ENCODE measurements at places on chromosomes 7 and 10.

DNA sequence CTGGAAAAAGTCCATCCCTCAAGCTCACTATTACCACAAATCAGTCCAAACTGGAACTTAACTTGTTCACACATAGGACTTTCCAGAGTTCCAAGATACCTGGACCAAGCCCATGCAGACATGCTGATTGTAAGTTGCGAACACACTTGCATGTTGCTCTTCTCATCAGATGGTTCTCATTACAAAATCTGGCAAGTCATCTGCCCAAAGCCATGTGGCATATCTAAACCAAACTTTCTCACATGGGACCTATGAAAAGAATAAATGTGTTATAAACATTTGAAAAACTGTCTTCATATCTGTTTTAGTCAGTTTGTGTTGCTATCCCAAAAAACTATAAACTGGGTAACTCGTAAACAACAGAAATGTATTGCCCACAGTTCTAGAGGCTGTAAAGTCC, 58.8 kb upstream of the MKLN1 start:
- DNase-seq, result no peak

- no peak for DNase-seq
Measured at GRCh38 chr7:33940503-33940902, 35.2 kb downstream of the BMPER start.

DNA sequence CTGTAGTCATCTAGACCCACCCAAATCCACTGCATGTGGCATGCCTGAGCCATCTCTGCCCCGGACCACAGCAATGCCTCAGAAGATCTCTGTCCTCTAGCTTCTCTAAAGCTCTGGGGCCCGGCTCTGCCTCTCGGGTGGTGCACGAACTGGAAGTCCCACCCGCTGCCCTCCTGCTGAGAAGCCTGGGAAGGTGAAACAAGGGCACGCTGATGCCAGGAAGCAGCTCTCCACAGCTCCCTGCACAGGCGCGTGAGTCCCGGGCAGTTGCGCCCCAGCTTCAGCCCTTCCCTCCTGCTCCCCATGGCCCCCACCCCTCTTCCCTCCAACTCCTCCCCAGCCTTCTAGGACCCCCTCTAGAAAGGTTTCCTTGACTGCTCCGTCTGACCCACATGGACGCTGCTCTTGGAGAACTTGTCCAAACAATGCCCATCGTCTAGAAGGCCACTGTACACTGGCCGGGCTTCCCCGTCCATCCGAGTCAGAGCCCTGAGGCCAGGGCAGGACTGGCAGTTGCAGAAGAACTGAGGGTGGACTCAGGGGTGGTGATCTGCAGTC, 12.8 kb downstream of the KCNH2 start:
- DNase-seq, result no peak

- no peak for DNase-seq
Measured at GRCh38 chr10:3544561-3544960, 240.4 kb downstream of the KLF6 start.

- DNase-seq, result no peak
Measured at GRCh38 chr10:101138788-101139420, 7.8 kb downstream of the TLX1 start.

DNA sequence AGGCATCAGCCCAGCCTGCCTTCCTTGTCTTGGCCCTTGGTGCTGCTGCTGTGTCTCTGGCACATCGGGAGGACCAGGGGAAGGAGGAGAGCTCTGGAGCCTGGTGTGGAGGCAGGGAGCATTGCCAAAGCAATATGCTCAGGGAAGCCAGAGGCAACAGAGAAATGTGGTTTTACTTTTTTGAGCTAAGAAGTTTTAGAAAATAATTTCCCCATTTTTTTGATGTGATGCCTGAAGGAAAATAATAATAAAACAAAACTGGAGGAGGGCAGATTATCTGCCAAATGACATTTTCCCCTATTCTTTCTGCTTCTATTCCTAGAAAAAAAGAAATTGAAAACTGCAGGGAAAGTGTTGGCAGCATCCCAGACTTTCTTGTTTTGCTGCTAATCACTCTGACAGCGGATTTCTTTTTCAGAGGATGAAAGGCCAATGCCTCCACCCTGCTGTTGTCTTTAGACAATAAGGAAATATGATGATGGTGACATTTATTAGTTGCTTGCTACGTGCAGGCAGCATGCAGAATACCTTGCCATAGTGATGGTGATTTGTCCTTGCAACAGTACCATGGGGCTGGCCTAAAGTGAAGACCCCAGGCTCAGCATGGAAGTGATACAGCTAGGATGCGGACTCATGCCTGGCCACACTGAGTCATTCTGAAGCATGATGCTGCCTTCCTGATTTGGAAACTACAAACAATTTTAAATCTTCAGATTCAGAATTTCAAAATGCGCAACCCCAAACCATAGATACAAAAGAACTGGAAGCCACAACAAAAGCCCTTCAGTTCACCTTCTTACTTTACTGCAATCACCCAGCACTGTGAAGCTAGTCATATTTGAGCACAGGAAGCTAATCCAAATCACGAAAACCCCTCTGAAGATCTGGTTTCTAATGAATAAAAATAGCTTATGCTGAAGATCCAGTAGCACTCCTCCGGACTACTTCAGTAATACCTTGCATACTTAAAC, 260.2 kb upstream of the TMEM72 start:
- DNase-seq, result no peak

DNA sequence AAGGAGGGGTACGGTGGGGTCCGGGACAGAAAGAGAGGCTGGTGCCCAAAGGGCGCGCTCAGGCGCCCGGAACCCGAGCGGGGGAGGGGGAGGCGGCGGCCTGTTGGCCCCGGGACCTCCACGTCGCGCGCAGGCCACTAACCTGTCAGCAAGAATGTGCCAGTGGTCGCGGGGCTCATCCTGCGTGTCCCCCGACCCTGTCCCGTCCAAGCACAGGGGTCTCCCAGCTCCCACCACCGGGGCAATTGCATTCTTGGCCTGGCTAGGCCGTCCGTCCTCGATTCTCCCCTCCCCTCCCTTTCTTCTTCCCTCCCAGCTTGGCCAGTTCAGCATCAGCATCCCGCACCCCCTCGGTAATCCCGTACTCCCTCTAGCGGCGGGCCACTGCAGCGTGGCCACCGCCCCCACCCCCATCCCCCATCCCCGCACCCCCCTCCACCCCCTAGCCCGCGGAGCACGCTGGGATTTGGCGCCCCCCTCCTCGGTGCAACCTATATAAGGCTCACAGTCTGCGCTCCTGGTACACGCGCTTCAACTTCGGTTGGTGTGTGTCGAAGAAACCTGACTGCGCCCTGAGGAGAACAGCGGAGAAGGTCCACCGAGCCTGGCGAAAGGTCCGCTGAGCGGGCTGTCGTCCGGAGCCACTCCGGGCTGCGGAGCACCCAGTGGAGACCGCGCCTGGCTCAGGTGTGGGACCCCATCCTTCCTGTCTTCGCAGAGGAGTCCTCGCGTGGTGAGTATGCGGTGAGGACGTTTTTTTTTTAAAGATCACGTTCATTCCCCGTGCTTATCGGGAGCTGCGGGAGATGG, at the start of gene SGCE:
TSS of gene SGCE (minus strand) at position 286 of the 810 bp plus-strand sequence. CDS start at position 251, 35 bp downstream.
- DNase-seq, result peak; percentile 79

DNA sequence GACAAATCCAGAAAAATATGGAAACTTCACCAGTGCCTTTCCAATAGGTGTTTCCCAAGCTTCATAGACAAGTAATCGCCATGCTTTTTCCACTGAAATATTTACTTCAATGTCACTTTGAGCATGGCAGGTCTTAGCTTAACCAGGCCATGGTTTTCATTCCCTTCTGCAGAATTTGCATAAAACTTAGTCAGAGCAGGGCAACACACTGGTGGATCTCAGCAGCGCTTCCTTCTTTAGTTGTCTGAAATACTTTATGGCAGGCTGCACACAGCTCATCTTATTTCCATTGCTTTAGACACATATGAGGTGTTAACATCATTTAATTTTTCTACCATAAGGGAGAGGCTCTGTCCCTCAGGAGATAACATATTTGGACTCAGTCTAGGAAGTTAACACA, 102.9 kb upstream of the AHR start:
- peak; percentile 2 for DNase-seq

DNA sequence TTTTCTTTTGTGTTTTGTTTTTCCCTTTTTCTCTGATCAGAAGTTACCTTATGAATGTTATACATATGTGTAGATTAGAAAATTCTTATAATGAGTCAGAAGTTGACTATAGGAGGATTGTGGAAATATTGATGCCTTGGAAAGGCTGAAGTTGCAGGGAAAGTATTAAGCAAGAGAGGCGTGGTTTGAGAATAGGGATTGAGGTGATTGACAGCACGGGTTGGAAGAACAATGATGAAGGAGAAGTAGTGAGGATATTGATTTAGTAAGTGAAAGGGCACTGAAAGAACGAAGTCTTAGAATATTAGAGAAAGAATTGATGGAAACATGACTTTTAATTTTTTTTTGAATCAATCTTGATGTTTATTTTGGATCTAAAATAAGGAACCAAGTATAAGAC, 176.0 kb downstream of the EXOC4 start:
- no peak for DNase-seq

DNA sequence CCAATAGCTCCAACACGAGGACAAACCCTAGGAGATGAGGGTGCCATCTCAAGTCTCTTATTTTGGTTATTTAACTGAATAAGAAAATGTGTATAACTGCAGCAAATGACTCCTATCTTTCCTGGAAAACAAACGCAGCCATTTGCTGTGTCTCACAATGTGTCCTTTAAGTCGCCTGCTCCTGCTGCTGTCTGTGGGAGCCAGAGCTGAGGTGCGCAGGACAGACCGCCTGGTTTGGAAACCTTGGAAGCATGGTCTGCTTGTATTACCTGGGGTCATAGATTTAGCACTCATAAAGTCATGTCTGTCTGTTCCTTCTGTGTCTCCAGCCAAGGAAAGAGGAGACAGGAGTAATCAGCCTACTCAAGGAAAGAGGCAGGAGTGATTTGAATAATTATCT, 760.2 kb downstream of the GRID1 start:
- no peak for DNase-seq

DNA sequence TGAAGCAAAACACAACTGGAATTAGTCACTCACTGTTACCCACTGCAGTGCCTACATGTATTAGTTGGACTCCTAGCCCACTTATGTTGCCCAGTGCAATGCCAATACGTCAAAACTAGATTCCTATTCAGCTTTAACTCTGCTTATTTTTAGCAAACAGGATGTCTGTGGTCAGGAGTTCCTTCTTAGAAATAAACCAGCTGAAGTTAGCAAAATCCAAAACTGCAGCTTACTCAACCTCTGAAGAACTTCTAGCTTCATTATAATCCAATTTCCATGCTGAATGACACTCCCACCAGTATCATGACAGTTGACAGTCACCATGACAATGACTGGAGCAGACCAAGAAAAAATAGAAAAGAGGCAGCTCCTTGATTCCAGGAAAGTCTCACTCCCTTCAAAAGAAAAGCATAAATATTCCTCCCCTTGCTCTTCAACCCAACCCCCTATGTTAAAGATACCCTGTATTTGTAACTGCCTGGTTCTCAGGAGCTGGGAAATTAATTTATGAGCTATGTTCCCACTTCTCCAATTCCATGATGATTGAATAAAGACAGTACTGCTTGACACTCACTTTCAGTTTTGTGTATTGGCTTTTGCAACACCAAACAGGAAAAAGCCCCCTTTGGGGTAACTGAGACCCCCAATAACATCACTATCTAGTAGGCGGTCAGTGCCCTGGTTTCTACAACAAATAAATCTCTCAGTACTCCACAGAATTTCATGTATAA, 327.4 kb downstream of the SORCS1 start:
- no peak for DNase-seq

GRCh38 chr7:55107946-55108345, 89.1 kb downstream of the EGFR start:
- DNase-seq, result no peak

GRCh38 chr7:45574416-45574668, 174 bp downstream of the ADCY1 start:
- DNase-seq, result no peak

DNA sequence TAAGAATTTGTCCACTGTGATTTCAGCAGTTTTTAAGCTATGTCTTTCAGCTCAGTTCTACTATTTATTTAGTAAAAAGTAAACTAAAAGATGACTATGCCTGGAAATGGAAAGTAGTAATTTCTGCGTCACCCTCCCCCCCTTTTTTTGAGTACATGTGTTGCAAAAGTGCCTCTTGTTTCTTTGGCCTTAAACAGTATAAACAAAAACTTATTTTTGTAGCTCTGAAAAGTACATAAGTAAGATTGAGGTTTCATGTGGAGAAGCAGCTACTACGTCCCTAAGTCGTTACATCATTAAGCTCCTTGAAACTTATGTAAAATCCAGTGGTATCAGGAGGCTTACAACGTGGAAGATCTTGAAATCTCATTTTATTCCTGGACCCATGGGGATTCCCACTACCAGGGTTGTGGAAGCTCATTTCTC, 46.3 kb upstream of the HBP1 start:
- no peak for DNase-seq

DNA sequence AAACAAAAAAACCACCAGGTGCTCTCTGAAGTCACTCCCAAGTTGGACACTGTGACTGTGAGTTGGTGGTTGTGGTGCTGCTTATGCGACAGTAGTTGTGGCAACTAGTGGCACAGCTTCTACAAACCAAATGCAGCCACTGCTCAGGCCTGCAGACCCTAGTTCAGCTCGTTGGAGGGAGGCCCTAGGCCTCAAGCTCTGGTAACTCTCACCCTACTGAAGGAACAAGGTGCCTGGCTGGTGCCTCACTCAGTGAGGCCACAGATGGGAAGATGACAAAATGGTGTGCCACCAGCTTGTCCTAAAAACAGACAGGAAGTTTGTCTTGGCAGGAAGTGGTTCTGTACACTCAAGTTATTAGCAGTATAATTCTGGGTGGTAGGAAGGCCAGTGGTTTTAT, 45.3 kb upstream of the RAPGEF5 start:
- DNase-seq, result no peak

DNA sequence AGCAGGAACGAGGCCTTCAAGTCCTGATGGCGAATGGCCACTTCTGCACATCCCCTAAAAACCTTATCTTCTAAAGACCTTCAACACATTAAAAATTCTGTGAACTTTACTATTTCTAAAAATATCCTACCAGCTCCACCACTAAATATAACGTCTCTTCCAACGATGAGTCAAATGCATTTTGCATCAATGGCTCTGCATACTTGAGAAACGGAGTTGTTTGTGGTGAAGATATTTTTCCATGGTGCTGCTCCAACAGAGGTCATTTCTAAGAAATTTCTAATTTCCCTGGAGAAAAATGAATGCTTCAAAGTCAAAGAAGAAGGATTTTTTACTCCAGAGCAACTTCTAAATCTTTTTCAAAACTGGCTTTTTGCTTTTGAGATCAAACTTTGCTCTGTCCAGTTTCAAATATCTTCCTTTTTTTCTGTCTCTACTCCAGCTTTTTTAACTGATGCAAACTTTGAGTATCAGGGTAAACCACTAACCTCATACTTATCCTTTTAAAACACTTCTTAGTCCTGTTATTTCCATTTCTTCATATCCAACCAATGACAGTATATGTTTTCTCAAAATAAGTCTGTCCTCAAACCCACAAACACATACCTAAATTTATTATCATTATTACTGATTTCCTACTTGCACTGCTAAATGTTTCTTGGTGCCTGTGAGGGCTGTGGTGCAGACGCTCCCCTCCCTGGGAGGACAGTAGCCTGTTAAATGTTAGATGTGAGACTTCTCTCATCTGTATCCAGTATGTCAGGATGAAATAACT, 258.1 kb downstream of the KLF6 start:
- DNase-seq, result no peak

DNA sequence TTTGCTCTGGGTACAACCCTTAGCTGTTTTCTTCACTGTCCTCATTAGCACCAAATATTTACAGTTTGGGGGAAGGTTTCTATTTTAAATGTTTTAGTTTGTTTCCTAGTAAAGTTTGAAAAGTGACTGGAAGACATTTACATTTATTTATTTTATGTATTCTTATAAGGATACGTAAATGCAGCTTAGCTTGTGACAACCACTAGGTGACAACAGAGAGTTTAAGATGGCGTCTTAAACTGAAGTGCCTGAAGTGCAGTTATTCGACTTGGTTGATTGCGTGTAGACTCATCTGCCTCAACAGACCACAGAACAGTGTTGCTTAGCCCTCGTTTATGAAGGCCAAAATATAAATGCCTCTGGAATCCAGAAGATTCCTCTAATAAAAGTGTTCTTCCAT, 378.2 kb upstream of the MYO3A start:
- DNase-seq, result peak; percentile 12
